GM19239 (cell line): ENCODE measurements at places on chromosomes 7 and 10.

GRCh38 chr10:73907841-73908517, 3.0 kb upstream of the PLAU start:
- DNase-seq, result no peak

DNA sequence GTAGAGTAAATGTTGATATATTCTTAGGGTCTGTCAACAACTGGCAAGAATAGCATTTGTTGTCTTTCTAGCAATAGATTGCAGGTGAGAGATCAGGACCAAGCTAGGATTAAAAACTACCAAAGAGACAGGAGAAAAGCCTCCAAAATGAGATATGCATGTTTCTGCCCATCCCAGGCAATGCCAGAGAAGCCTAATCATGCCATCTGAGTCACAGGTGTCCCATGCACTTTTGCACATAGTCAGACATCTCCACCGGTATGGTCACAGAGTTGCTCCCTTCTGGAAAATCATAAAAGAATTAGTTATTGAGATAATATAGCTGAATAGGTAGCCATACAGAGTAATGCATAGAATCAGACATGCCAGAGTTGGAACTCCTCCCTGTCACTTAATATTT, 50.6 kb downstream of the PDK4 start:
- no peak for DNase-seq

GRCh38 chr7:131904760-131905327, 348.4 kb upstream of the PODXL start:
- DNase-seq, result no peak

DNA sequence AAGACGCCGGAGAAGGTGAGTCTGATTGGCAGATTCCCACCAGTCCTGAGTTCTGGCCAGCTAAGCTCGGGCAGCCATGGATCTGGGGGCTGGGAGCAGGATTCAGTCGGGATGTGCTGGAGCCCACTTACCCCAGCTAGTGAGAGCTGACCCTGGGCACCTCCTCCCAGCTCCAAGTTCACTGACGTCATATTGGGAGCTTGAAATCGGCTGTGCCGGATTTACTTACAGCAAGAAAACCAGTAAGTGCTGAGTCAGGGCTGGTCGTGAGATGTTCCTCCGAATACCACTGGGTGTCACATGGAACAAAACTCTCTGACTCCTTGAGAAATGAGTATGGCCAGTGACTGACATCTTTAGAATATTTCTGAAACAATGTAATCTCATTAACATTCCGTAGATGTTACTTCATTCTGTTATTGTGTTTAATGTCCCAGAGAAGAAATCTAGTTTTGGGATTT, 621.2 kb downstream of the SDK1 start:
- DNase-seq, result no peak

- no peak for DNase-seq
Measured at GRCh38 chr10:92479547-92479946, 94.3 kb downstream of the IDE start.

DNA sequence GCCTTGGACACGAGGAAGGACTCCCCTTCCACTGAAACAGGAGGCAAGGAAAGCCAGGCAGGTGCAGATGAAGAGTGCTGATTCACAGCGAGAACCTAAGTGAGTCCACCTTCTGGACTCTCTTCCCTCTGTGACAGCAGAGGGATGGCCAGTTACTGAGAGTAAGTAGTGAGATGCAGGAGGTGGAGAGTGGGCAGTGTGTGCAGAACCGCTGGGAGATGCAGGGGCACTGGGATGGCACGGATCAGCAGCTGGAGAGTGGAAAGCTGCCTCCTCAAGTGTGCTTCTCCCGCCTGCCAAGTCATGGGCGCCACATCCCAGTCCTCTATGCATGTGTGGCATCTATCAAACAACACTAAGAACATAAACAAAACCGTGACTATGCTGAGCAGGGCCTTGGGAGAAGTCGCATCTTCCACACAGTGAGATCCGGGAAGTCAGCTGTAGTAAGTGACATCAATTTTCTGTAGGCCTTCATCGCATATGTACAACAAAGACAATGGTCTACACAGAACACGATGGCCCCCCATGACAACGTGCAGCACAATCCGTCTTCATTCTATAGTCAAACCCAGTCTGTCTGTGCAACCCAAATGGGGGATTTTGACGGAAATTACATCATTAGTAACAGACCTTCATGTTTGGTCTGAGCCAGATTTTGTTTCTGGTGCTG, 217.4 kb upstream of the KLF14 start:
- DNase-seq, result no peak

DNA sequence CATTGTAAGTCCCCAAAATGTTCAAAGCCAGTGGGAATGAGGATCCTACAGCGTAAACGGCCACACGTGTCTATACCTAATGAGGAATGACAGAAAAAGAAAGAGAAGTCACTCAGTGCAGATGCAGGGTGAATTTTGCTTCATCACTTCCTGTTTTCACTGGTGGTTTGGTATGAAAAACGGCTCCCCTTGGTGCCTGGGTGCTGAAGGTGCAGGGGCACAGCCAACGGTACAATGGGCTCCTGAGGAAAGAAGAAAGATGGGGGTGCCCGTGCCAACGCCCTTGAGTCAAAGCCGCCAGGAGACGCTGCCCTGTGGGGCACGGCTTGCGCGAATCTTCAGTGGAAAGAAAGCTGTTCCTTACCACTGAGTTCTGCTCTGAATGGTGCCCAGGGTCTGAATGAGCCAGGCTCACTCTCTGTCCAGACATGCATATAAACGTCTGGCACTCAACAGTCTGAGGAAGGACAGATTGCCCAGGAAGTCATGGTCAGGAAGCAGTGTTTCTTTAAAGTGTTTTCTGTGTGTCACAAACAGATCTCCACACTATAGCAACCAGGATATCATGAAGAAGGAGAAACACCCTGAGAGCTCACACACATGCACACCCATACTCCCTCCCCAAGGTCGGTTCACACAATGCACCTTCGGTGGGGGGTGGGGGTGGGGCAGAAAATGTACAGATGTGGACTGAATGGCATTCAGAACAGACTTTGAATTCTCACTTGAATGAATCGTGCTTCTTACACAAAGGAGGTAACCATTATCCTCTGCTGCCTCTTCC, 105.8 kb downstream of the ELMO1 start:
- DNase-seq, result no peak

GRCh38 chr10:21769041-21769440, 234.5 kb downstream of the DNAJC1 start:
- DNase-seq, result no peak

DNA sequence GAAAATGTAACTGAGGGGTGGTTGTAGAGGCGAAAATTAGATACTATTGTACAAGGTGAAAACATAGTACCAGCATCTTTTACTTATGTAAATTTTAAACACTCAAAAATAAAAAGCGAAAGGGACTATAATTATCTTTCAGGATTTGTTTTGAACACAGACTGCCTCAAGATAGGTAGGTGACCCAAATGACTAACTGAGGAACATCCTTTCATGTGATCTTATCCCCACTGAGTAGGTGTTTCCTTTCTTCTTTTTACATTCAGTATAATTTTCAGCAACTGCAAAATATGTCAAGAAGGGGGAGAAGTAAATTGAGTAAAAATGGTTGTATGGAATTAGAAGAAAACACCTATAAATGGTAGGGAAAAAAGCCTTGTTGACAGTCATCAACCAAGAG, 236.7 kb downstream of the PHF14 start:
- DNase-seq, result no peak

DNA sequence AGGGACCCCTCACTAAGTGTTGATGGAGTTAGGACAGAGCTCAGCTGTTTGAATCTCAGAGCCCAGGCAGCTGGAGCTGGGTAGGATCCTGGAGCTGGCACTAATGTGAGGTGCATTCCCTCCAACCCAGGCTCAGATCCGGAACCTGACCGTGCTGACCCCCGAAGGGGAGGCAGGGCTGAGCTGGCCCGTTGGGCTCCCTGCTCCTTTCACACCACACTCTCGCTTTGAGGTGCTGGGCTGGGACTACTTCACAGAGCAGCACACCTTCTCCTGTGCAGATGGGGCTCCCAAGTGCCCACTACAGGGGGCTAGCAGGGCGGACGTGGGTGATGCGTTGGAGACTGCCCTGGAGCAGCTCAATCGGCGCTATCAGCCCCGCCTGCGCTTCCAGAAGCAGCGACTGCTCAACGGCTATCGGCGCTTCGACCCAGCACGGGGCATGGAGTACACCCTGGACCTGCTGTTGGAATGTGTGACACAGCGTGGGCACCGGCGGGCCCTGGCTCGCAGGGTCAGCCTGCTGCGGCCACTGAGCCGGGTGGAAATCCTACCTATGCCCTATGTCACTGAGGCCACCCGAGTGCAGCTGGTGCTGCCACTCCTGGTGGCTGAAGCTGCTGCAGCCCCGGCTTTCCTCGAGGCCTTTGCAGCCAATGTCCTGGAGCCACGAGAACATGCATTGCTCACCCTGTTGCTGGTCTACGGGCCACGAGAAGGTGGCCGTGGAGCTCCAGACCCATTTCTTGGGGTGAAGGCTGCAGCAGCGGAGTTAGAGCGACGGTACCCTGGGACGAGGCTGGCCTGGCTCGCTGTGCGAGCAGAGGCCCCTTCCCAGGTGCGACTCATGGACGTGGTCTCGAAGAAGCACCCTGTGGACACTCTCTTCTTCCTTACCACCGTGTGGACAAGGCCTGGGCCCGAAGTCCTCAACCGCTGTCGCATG, 5.2 kb downstream of the CHPF2 start:
- DNase-seq, result no peak

DNA sequence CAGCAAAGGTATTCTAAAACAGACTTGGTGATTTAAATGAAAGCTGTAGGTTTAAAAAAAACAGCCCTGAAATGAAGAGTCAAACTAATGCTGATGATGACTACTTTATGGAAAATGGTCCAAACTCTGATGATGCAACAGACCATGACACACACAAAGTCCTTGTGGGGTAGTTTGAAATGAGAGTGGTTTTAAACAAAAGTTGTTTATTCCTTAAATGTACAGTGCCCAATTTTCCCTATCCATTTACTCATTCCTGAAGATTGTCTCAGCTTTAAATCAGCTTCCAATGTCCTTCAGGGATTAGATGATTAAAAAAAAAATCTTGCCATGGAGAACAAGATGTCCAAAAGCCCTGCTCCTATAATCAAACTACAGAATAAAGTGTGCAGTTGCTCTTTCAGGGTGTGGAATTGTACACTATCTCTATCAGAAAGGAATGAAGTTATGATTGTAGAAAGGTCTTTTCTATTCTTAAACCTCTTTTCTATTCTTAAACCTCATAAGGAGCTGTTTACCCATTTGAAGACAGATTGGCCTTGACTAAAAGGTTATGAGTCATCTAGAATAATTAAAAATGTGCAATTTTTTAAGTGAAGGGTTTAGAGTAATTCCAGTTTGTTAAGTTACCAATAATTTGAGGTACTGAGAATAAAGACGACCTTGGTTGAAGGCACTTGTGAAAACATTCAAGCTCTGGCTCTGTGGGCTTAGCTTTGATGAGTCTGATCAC, 70.2 kb upstream of the ITGA8 start:
- no peak for DNase-seq

- DNase-seq, result no peak
Measured at GRCh38 chr7:36949711-36950600, 225.7 kb upstream of the AOAH start.

DNA sequence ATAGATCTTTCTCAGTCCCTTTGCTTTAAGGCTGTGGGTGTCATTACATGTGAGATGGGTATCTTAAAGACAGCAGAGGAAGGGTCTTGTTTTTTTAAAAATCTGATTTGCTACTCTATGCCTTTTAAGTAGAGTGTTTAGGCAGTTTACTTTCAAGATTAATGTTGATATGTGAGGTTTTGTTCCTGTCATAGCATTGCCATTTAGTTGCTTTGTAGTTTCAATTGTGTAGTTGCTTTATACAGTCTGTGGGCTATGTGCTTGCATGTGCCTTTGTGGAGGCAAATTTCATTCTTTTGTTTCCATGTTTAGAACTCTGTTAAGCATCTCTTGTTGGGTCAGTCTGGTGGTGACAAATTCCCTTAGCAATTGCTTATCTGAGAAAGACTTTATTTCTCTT, 54.6 kb downstream of the ZNF783 start:
- no peak for DNase-seq

GRCh38 chr10:72308320-72308987, 34.7 kb downstream of the DDIT4 start:
- DNase-seq, result no peak

- DNase-seq, result no peak
Measured at GRCh38 chr10:45581582-45582385, 90.8 kb downstream of the ZFAND4 start.

GRCh38 chr10:122336332-122336731, 38.2 kb upstream of the PLEKHA1 start:
- DNase-seq, result no peak

DNA sequence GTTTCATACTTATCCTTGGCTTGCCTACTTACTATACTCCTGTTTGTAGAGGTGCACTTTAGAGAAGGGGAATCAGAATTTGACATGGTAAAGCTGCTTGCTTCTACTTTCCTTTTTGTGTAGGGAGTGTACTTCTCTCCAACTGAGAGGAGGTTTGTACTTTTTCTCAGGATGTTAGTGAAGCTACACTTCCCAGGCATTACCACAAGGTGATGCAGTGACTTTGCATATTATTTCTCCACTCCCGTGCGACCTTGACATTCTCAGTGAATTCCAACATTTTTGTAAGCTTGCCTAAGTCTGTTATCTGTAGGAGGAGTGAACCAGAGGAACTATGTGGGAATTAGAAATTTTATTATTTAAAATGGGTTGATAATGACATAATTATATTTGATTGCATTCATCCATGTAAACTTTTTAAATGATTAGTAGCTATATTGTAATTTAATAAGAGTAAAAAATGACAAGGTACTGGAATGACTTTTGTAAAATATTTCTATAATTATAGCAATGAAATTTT, 5.2 kb downstream of the TAX1BP1 start:
- DNase-seq, result no peak

- no peak for DNase-seq
Measured at GRCh38 chr10:102752934-102753664, 9.4 kb downstream of the WBP1L start.

DNA sequence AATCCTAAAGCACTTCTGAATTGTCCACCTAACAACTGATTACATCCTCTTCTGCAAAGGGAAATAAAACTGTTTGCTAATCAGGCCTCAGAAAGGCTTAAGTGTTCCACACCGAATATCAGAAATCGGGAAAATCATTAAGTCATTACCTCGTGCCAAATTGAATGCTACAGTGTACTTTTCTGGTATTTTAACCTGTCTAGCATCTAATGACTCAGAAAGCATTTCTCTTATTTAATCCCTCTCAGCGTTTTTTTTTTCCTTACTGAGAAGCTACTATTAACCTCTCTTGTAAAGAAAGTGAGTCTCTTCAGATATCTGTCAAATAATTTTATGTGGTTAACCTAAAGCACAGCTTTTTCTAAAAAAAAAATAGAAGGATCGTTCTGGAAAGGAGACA, 28.6 kb downstream of the VIM start:
- DNase-seq, result no peak
